Stimulated activated CD4-positive, alpha-beta T cell treated with anti-CD3 and anti-CD28 coated beads, Interleukin-1b, Interleukin-23, amount 100 ng/mL, for 48 hours (primary cell): ENCODE measurements at places on chromosomes 6 and 20.

- peak; percentile 7 for DNase-seq
Measured at GRCh38 chr6:130675072-130675471, 152.1 kb upstream of the SMLR1 start.

DNA sequence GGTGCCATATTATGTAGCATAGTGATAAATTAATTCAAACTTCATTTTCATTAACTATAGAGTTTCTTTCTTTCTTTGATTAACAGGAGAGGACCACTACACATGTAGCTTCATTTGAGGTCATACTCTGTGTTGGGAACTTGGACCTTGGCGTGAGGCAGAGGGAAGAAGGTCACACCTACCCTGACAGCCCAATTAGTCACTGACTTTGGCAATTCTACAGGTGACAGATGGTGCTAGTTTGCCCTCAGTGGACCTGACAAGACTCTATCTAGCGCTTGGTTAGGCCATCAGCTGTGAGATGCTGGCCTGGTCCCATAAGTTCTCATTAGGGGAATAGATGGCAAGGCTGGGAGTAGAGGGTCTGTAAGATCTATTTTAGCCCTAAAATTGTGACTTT lies 14.2 kb downstream of the SLX4IP start:
- no peak for DNase-seq

GRCh38 chr6:101832371-101832770 lies 438.9 kb downstream of the GRIK2 start:
- DNase-seq = no peak

GRCh38 chr6:106927531-106928398 lies 46.8 kb downstream of the CD24 start:
- DNase-seq = no peak

DNA sequence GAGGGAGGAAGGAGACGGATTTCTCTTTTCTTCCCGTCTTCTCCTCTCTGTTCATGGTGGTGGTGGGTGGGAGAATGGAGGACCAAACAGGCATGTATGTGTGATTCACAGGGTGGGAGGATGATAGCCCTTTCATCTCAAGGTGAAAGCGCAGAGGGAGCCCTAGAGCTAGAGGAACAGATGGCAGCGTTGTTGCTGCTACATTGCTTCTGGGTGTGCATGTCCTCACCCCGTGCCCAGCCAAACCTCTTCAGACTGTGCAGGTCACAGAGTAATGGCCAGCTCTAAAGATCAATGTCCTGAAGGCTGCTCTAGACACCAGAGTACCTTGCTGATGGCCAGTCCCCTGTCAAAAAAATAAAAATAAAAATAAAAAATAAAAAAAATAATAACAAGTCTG lies 301.8 kb downstream of the TBC1D7 start:
- DNase-seq = no peak

GRCh38 chr20:15851576-15852215 lies 721.6 kb downstream of the KIF16B start:
- no peak for DNase-seq

GRCh38 chr6:105560611-105561066 lies 157.8 kb upstream of the PREP start:
- no peak for DNase-seq

DNA sequence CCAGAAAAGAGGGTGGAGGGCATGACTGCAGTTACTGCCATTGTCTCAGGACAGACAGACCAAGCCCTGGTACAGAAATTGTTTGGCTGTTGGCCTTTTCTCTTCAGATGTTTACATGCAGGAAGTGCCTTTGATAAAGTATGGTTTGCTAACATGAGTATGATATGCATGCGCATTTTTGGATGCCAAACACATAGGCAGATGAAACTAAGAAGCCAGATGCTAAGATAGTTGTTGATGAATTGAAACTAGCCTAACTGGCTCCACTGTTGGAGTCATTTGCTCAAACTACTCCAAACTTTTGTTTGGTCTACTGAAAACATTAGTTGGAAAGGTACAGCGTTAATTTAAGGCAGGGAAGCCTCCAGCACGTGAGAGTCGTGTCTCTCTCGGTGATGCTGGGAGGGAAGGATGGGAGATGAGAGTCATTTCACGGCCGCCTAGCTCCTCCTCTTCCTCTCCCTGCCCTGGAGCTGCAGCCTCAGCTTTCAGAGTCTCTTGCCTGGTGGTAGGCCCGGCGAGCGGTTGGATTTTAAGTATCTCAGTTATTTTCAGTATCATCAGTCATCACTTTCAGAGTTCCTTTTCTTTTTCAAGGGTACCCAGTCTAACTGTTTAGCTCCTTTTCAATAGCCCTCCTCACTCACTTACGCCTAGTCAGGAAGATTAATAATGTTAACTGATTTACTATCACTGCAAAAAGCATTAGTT lies 29.7 kb downstream of the RREB1 start:
- peak; percentile 79 for DNase-seq
